PC-9 (cell line): ENCODE measurements at places on chromosomes 6 and 20. TPM values are rescaled to one million over a fixed set of nuclear protein-coding genes. Genes with fewer than 3 reads are reported as not detected.

DNA sequence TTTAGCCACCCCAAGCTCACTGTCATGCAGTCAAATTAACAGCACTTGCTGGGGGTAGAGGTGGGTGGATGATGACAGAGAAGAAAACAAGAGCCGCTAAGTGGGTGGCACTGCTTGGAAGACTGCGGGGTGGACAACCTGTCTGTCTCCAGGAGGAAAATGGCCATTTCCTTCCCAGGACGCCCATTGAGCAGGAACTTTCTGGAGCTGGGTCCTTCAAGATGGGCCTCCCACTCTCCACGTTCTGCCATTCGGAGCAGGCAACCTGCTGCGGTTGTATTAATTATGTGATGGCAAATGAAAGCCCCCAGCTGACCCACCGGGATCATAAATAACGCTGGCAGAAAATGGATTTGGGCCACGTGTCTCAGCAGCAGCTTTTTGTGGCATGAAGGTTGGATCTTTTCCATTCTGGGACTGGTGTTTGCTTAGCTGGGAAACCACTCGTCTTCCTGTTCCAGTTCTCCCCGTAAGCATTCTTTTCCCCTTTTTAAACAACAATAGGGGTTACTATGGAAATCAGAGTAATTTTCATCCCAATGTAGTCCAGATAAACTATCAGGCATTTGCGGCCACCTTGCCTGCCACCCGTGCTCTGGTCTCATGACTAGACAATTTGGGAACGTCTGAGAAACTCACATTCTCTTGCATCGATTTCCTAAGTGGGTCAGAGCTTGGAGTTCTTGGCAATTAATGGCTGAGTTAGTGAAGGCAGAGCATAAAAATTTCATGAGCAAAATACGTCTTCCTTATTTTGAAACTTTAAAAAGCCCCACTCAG lies 215.5 kb downstream of the ANKRD60 start:
- no peak for DNase-seq

GRCh38 chr6:12408752-12409151 lies 118.6 kb downstream of the EDN1 start:
- no peak for DNase-seq

DNA sequence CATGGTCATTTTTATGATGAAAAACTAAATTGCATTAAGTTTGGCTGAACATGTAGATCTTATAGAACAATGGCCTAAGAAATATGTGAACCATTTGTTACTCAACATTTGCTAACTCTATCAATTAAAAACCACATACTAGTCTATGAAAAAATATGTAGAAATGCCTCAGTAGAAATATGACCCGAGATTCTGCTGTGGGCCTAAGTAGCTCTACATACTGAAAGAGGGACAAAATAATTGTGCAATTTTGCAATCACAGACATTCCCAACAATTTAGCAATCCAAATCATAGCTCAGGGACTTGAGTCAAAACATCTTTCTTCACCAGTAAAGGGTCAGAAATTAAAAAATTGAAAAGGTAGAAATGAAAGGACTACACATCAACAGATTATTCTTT lies 619.0 kb downstream of the FRK start:
- DNase-seq = no peak

- no peak for DNase-seq
Measured at GRCh38 chr6:166079841-166080240, 87.8 kb downstream of the TBXT start.

- DNase-seq = no peak
Measured at GRCh38 chr6:112184951-112185350, 69.4 kb downstream of the LAMA4 start.

GRCh38 chr20:38894091-38894847 lies 31.9 kb upstream of the FAM83D start:
- no peak for DNase-seq

DNA sequence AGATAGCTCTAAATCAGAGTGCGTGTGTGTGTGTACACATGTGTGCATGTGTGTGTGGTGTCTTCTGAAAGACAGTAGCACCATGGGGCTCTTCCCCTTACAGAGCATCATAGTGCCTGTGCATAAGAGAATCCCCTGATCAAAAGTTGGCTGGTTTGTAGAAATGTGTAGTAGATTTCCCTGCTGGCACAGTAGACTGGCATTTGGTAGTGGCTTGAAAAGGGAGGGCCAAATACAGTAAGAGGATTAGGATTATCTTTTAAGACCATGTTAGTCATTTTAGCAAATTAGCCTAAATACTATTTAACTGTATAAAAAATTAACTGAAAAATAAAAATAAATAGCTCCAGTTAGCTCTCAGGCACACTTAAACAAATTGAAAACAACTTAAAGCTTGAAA lies 112.6 kb downstream of the B3GAT2 start:
- no peak for DNase-seq

DNA sequence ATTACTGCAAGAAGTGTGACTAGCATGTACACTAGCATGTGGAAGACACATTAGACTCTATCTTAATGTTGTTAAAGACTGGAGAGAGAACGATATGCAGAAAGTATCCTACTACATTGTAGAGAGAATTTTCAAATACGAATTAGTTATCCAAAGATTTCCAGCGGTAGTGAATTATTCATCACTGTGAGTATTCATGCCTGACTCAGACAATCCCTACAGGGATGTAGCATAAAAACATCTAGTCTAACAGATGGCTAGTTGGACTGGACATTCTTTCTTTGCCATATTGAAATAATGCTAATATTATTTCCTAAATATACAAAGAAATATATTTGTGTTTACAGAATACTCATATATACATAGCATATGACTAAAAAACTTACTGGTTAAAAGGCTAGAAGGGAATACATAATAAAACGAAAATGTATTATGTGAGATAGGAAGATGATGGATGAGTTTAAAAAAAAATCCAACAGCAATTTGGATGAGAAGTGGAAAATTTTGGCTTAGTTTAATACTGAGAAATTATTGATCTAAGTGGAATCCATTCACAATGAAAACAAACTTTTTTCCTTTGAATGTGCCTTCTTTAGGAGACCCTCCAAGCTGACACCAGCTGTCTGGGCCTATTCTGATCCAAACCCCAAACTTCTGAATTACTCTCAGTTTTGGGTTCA lies 580.7 kb downstream of the RFPL4B start:
- no peak for DNase-seq

TNFRSF6B gene
- total RNA-seq = not detected in 2 replicates

SLC17A2 gene
- total RNA-seq = not detected in 2 replicates

RNF182 gene
- total RNA-seq = 0.13 and 0.18 TPM in 2 replicates

TAP2 gene
- total RNA-seq = 70.6 and 91.2 TPM in 2 replicates

ZFP64 gene
- total RNA-seq = 40.3 and 49.8 TPM in 2 replicates

UBD gene
- not detected in 2 replicates for total RNA-seq

KCNQ5 gene
- 0.20 and 1.2 TPM in 2 replicates for total RNA-seq

CEP85L gene
- total RNA-seq = 3.0 TPM in 2 replicates

HAO1 gene
- not detected in 2 replicates for total RNA-seq

REM1 gene
- not detected in 2 replicates for total RNA-seq
